Esophagus muscularis mucosa (tissue), 4 donors: ENCODE measurements at places on chromosomes 13 and 19. TPM values are rescaled to one million over a fixed set of nuclear protein-coding genes. Genes with fewer than 3 reads are reported as not detected.

DNA sequence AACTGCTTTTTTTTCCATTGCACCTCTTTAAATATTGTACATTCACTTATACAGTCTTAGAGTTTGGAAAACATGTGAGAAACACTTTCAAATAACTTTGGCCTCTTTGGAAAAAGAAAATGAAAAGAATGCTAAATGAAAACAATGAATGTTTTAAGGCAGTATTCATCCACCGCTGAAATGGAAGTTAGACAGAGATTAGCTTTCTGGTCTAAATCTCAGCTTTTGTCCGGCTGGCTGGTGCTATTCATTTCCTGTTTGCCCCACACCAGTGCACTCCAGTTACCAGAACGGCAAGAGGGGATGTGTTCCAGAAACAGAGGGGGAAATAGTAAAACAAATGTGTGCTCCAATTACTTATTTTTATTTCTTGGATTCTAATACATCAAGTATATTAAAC is 1201.3 kb downstream of the EFNB2 start:
- DNase-seq = no peak

GRCh38 chr13:48443442-48444208 is 30.7 kb upstream of the LPAR6 start:
- no peak for DNase-seq

DNA sequence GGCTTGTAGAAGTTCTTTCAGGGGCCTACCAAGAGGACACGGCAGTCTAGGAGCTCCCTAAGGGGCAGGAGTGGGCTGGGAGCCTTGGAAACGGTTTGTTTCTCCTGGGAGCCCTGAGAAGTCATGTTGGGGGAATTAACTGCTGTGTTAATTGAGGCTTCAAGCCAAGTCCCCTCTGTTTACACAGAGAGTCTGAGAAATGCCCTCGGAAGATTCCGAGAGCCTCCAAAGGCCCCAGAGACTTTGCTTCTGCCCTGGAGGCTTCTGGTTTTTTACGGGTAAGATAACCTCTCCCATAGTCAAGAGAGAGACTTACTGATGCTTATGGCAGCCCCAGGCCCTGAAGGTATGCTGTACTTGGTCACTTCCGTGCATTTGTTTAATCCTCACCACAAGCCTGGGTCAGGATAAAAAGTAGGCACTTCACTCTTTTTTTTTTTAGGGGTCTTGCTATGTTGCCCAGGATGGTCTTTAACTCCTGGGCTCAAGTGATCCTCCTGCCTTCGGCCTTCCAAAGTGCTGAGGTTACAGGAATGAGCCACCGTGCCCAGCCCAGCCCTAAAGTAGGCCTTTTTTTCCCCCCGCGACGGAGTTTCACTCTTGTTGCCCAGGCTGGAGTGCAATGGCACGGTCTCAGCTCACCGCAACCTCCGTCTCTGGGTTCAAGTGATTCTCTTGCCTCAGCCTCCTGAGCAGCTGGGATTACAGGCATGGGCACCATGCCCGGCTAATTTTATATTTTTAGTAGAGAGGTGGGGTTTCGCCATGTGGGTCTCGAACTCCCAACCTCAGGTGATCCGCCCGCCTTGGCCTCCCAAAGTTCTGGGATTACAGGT is 15.2 kb downstream of the IER2 start:
- no peak for DNase-seq

GRCh38 chr13:41053384-41053826 is 7.9 kb upstream of the WBP4 start:
- no peak for DNase-seq

DNA sequence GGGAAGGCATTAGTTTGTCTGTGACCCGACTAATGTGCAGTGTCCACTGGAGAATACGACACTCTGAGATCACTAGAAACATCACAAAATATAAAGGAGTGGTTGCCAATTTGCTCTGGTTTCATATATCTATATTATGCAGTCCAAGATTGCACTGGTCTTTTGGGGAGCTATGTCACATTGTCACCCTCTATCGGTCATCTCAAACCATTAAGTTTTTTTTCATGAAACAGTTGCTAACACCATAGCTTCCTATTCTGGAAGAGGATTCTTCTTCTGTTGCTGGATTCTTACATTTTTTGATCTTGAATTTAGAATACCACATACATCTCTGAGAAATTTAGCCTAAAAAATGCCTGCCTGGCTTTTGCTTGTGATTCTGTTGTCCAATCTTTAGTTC is 168.6 kb downstream of the LACC1 start:
- no peak for DNase-seq

DNA sequence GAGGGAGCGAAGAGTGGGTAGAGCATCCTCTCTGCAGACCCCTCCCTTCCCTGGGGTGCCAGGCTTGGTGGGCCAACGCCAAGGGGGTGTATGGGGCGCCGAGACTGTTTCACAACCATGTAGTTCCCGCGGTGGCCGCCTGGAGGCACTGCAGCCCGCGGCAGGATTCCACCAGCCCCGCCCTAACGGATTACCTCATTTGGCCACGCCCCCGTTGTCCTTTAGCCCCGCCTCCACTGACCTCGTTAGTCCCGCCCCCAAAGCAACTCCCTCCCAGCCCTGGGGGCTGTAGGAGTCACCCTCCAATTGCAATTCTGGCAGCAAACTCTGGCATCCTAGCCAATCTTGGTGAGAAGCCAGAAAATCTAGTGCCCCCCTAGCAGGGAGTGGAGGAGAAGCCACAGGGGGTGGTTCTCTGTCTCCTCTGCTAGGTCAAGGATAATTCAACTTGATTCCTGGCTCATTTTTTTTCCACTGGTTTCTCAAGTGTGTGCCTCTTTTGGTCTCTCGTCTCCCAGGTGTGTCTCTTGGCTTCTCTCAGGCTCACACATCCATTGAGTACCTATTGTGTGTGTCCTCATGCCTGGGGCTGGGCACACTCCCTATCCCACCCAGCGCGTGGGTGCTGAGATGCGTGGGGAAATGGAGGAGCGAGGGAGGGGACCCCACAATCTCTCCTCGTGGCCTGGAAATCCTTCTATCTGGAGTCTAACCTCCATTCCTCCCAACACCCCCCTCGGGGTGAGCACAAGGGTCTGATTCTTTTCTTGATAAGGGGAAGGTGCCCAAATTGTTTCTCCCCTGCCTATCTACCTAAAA is 2.0 kb downstream of the OLFM2 start:
- no peak for DNase-seq

DNA sequence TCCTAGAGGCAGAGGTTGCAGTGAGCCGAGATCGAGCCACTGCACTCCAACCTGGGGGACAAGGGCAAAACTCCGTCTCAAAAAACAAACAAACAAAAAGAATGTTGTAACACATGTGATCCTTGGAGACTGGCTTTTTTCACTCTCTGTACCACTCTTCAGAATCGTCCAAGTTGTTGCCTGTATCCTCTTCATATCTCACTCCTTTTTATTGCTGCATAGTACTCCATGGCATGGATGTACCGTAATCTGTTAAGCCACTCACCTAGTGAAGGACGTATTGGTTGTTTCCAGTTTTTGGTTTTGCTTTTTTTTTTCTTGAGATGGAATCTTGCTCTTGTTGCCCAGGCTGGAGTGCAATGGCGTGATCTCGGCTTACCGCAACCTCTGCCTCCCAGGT is 7.0 kb upstream of the CD22 start:
- no peak for DNase-seq

TMIGD2 gene
- total RNA-seq = not detected

SIGLEC6 gene
- 0.58 TPM for total RNA-seq

SEMA6B gene
- 9.8 TPM for total RNA-seq

PNMA8B gene
- total RNA-seq = 1.5 TPM

ZNF844 gene
- 8.2 TPM for total RNA-seq

GRCh38 chr19:5171711-5172110 is 168.9 kb downstream of the PTPRS start:
- no peak for DNase-seq

GRCh38 chr13:74761801-74762757 is 627.9 kb upstream of the KLF12 start:
- no peak for DNase-seq

NMRK2 gene
- total RNA-seq = not detected

- DNase-seq = no peak
These were observed 1038.1 kb upstream of the PRR20A start for GRCh38 chr13:56102641-56103040.

DNA sequence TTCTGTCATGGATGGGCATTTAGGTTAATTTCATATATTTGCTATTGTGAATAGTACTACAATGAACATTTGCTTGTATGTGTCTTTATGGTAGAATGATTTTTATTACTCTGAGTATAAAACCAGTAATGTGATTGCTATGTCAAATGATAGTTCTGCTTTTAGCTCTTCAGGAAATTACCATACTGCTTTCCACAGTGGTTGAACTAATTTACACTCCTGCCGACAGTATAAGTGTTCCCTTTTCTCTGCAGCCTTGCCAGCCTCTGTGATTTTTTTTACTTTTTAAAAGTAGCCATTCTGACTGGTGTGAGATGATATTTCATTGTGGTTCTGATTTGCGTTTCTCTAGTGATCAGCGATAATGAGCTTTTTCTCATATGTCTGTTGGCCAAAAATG is 6.5 kb downstream of the SIGLEC7 start:
- DNase-seq = no peak

- DNase-seq = no peak
These were observed 45.3 kb downstream of the FNDC3A start for GRCh38 chr13:49020940-49021553.

- no peak for DNase-seq
These were observed 40.6 kb downstream of the TNFSF11 start for GRCh38 chr13:42614436-42615035.

GRCh38 chr19:17889609-17890214 is 18.0 kb downstream of the SLC5A5 start:
- no peak for DNase-seq

DNA sequence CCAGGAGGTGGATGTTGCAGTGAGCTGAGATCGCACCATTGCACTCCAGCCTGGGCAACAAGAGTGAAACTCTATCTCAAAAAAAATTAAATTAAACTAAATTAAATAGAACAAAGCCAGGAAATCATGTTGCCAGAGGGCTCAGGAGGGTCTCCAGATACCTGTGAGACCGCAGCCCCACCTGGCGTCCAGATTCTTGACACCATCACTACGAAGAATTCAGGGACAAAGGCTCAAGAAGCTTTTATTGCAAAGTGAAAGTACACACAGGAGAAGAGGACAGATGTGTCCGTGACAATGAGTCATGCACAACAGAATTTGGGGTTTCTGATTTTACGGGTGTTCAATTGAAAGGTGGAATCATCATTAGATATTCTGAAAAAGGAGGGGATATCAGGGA is 76.6 kb downstream of the STOML3 start:
- no peak for DNase-seq

DNA sequence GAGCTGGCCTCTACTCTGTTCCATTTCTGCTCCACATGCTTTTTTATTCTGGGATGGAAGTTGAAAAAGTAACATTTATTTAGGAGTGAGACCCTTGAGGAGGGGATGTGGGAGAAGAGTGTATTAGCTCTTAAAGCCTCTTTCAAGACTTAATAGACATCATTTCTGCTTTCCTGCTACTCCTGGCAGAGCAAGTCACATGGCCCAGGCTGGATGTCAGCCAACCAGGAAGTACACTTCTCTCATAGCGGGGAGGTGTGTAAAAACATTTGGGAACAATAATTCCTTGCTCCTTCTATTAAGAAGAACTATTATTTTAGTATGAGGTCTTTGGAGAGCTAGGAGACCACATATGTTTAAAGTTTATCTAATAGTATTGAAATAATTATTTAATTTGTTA is 40.6 kb upstream of the FAM216B start:
- DNase-seq = no peak
